ENCODE measurements at places on chromosomes 7 and 10.

DNA sequence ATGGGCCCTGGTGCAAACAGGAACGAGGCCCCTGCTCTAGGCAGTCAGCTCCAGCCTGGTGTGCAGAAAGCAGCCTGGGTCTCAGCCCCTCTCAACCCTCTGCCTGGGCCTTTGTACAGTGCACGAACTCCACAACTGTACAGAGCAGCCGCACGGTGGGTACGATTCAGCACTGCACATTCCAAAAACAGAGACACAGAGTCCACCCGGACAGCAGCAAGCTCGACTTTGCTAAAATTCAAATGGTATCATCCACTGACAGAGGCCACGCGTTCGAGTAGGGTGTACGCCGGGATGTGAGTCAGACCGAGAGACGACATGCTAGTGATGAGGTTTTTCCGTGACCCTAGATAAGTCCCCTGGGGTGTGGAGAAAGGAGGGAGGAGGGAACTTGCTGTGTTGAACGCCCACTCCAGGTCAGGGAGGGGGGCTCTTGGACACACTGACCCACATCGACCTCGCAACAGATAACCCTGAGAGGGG is 65.6 kb upstream of the PDGFA start:
- no peak for DNase-seq

DNA sequence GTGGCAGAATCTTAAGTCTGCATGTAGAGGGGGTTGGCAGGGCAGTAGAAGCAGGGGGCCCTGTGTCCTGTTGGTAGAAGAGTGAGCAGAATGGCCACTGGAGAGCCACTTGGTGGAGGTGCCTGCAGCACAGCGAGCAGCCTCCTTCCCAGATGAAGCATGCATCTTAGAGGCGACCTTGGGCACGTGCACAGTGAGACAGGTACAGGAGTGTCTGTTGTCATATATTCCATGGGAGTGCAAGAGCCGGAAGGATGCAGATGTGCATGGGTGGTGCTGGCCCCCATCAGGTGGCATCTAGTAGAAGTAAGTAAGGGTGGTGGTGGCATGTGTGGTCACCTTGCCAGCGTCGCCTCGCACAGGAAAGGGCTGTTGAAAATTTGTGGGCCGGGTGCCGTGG is 53.9 kb downstream of the CUX1 start:
- DNase-seq, result no peak

DNA sequence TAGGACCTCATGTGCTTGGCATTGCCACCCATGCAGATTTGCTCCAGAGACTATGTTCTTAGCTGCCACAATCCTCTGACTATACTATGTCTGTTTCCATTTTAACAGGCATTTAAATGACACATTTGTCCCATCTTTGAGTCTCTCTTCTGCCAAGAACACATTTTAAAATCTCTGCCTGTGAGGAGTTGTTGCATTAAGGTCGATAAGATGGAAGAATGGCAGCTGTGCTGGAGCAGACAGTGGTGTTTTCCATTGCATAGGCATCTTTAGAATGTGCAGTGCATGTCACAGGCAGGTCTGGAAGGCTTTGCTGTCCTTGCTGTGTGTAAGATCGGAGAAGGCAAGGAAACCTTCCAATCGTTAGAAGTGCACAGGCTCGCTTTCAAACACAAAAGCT is 70.9 kb upstream of the CELF2 start:
- no peak for DNase-seq

DNA sequence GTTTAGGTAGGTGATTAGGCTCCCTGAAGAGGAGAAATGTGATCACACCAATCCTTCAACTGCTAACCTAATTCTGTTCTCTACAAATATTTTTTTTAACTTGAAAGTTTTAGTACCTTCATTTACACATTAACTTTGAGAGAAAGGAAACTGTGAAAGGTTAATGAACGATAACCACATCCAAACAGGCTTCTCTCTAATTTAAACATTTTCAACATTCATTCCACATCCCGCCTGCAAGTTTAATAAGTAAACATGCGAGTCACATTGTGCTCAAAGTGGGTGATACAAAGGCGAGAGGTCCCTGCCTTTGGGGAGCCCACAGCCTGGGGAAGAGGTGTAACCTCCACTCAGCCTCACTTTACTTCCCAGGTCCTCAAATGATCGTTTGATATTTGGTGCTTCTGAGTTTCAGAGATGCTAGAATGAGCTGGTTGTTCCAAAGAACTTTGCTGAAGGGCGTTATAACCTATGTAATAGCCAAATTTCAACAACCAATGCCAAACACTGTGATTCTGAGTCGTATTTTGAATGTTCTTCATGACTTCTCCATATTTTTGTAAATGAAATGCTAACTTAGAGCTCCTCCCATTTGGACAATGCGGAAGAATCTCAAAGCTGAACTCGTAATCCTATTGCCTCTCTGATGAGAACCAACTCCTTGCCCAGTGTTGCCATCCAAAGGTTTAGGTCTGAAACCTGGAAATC is 47.5 kb downstream of the DENND2A start:
- DNase-seq, result no peak

DNA sequence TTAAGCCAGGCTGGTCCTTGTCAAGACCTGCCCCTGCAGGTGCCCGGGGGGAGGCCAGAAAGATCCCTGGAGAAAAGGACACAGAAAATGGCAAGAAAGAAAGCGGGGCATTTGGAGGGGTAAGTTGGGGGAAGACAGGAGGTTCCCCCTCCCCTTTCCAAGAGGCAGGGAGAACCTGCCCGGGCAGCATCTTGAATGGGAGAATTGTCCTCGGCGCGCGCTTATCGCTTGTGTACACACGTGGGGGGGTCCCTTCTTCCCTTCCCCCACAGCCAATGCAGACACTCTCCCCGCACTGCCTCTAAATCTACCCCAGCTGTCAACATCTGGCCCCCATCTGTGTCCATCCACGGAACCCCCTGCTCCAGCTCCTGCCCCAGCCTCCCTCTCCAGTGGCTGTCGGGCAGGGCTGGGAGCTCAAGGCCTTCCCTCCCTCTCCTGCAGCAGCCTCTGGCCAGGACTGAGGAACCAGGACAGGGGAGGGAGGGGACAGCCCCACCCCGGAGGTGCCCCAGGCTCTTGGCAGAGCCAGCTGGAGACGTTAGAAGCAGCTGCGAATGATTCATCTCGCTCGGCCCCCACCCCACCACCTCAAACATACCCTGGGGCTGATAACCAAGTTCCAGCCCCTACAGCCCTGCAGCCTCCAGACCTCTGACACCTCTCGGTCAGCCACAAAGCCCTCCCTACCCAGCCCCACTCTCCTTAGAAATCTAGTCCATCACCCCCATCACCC is 25.3 kb downstream of the EPHB4 start:
- DNase-seq, result no peak

- DNase-seq, result no peak
Measured at GRCh38 chr10:104029521-104029860, 56.2 kb downstream of the COL17A1 start.

DNA sequence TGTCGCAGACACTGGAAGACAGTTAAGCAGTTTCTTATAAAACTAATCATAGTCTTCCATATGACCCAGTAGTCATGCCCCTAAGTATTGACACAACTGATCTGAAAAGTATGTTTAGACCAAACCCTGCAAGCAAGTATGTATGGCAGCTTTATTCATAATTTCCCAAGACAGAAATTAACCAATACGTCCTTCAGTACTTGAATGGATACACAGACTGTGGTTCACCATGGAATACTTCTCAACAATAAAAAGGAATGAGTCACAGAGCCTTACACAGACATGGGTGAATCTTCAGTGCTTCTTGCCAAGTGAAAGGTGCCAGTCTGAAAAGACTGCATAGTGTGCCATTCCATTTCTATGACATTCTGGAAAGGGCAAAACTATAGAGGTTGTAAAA is 50.2 kb upstream of the AKR1E2 start:
- DNase-seq, result no peak

DNA sequence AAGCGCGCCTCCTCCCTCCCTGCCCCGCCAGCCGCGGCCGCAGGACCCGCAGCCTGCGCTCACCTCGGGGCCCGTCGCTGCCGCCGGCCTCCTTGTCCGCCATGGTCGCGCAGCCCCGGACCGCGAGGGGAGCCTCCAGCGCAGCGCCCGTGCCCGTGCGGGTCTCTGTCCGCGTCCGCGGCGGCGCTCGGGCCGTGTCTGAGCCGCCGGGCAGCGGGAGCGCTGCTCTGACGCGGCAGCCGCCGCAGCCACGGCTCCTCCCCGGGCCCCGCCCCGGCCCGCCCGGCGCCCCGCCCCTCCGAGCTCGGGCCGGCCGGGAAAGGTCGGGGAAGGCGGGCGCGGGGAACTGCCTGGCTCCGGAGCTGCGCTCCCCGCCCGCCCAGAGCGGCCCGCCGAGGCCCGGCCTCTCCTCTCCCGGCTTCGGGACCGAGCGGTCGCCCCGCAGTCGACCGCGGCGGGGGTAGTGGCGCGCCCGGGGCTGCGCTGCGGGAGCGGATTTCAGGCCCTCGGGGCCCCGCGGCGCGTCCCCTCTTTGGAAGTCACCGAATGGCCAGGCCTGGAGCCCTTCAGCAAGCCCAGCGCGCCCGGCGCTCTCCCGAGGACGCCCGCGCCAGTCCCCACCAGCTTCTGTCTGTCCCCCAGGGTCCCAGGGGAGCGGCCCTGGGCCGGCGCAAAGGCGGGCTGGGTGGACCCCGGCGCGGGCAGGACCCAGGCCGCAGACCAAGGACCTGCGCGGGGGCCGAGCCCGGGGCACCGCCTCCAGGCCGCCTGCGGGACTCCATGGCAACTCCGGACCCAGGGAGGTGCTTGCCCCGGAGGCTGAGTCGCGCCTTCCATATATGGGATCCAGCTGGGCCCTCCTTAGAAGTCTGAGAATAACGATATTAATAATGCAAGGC is at the start of gene HSPA12A:
HSPA12A (minus strand) TSS at position 200 of the 899 bp plus-strand sequence; CDS start at position 103, 97 bp downstream.
- DNase-seq, result peak; percentile 97

- DNase-seq, result no peak
Measured at GRCh38 chr10:106011250-106011649, 1153.3 kb downstream of the SORCS1 start.

- peak; percentile 62 for DNase-seq
Measured at GRCh38 chr10:124554085-124554858, 92.6 kb downstream of the LHPP start.

DNA sequence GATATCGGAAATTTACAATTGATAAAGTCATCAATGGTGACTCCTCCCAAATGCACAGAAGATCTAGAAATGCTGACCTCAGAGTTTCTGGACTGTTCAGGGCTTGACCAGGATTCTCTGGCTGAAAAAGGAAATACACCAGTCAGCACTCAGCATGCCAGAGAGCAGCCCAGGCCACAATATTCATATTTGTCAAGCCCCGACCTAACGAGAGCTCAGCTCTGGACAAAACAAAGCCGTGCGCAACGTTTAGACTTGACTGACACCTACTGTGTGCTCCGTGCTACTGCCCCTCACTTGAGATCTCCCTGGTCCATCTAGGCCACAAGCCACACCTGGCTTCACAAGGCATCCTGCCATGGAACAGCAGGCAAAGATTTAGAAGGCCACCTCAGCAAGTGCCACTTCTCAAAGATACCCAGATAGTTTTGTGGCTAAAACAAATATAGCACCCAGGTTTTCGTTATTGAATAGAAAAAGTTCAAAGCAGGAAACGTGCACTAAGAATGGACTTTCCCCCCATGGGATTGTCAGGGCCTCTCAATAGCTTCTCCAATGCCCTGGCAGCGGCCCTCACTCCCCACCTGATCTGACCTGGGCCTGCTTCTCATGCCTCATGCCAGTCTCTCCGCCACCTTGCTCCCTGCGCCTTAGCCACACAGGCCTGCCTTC is 218.3 kb downstream of the FAM107B start:
- peak; percentile 55 for DNase-seq

DNA sequence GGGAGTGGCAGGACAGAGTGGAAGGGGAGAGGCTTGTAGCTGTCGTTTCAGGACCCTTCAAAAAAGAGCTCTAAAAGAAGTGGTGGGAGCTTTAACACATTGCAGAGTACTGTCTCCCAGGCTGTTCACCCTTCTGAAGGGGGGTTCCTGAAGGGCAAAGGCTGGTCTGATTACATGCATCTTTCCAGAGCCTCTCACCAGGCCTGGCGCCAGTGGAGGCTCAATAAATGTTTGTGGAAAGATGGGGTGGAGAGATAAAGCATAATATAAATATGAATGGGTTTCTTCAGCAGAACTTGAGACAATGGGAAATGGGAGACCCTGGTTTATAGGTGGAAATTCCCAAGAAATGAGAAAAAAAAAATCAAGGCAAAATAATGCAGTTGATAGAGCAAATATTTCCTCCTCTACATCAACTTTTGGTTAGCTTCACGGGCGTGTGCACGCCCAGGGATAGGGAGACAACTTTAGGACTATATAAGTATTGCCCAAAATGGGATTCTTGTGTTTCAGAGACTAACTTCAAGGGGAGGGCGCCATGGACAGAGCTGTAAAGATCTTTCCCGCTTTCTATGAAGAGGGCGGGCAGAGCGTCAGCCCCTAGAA is 613 bp upstream of the BUB3 start:
- no peak for DNase-seq

DNA sequence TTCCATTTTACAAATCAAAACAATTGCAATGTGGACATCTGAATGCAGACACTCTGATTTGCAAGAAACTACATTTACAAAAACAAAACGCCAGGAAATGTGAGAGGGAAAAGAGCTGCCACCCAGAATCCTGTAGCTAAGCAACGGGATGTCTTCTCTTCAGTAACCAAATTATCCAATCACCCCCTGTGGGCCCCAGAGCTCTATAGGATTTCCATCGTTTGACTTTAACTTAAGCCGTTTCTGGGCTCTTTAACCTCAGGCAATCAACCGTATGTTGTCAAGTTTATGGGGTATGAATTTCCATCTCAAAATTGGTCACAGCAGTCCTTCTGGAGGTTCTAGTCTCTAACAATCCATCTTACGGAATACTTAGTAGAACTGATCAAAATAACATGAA is 240.5 kb downstream of the ETV1 start:
- peak; percentile 11 for DNase-seq

- no peak for DNase-seq
Measured at GRCh38 chr10:5447056-5447455, 34.7 kb downstream of the NET1 start.

GRCh38 chr10:29807163-29807806 is 172.5 kb upstream of the SVIL start:
- no peak for DNase-seq

DNA sequence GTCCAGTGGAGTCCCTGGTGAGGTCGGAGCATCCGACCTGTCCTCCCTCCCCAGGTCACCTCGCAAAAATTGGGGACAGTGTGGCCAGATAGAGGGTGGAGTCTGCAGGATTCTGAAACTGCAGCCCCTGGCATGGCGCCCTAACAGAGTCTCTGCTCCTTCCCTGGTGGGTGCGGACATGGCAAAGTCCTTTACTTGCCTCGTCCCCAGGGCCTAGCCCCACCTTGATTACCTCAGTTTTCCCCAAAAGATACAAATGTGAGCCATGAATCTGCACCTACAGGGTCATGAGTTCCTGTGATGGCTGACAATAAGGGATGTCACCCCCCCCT is 47.7 kb downstream of the NPVF start:
- DNase-seq, result no peak

- no peak for DNase-seq
Measured at GRCh38 chr10:124630551-124630950, 113.6 kb downstream of the FAM53B start.

GRCh38 chr7:20596653-20597052 is 18.8 kb upstream of the ABCB5 start:
- no peak for DNase-seq

DNA sequence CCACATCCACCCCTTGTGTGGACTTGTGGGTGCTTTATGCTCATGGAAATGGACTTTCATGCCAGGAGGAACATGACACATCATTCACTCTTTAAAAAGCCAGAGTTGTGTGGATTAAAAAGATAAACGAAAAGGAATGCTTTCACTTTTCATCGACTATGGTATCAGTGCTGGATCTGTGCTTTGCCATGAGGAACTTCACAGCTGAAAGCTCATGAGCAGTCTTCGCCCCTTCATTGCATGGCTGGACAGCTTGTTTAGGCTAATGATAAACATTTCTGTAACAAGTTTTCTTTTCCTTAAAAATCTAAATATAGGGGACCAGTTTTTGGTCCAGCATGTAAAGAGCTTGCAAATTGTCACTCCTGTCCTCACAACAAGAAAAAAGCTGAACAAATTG is 173.6 kb upstream of the NPS start:
- DNase-seq, result no peak
